LHCN-M2 (cell line): ENCODE measurements at places on chromosomes 3 and 15. TPM values are rescaled to one million over a fixed set of nuclear protein-coding genes. Genes with fewer than 3 reads are reported as not detected.
A peak's percentile ranks its signal among the peaks of the same experiment; 100 is the strongest.

DNA sequence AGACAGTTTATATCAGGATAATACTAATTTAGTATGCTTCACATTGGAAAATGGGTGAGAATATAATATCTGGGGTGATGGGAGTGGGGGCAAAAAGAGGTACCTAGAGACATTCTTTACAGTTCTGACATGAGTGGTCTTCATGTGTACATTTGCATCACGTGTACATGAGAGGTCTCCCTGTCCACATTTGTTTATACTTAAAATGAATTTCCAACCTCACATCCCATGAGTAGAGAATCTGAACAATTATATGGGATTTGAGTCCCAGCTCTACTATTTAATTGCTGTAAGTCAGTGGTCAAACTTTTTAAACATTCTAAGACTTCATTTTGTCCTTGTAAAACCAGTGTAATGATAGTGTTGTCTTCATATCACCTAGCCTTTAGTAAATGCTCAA, 408.4 kb downstream of the NAALADL2 start:
- DNase-seq = peak; percentile 35

DNA sequence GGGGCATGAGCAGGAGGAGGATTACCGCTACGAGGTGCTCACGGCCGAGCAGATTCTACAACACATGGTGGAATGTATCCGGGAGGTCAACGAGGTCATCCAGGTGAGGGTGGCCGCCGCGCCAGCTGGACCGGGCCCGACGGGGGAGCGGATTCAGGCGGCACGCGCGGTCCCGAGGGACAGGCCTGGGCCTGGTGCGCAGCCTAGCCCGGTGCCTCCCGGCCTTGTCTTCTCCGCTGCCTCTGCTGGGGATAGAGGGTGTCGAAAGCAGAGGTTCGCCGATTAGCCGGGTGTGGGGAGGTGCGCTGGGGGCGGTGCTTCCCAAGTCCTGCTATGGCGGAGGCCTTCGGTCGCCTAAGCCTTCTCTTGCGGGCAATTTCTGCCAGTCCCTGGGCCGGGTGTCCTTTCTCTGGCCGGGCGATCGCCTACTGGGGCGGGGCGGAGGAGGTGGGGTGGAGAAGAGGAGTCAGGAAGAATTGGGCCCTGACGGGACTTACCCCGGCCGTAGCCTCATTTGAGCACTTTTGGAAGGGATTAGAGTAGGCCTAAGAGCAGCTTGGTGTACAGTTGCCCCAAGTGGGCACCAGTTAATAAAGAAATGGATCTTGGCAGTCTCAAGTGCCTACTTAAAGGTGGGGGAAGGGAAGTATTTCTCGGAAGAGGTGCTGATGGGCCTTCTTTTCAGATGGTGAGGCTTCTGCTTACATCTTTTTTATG, 940 bp downstream of the ARIH1 start:
- peak; percentile 77 for DNase-seq

DNA sequence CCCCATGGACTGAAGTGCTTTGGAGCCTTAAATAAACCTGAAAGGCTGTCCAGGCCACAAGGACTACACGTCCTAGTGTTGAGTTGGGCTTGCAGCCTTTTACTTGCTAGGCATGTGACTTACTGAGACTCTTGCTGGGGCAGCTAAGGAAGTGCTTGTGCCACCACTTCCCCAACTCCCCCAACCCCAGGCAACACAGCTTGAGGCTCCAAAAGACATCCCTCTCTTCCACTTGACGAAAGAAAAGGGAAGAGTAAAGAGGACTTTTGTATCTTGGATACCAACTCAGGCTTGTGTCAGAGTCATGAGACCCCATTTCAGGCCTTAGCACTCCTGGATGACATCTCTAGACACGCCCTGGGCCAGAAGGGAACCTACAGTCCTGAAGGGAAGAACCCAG, 109.8 kb downstream of the XRN1 start:
- DNase-seq = no peak

DNA sequence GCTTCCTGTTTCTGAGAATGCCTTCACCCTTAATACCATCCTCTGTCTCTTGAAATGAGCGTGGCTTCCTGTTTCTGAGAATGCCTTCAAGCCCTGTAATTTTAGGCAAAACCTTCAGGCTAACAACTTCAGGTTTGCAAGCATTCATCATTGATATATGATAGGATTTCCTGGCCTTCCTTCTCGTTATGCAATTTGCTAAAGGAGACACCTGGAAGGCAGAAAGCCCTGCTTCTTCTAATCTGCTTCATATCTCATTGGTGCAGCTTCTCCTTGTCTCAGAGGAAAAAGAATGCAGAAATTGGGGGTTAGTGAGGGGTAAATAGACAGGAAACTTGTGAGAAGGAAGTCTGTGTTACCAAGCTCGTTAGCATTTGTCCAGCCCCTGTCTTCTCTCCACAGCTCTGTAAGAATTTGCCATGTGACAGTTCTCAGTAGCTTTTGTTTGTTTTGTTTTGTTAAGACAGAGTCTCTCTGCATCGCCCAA, 7.3 kb downstream of the ARL6IP5 start:
- no peak for DNase-seq

Gene TMEM207
- total RNA-seq = not detected in 2 replicates

DNA sequence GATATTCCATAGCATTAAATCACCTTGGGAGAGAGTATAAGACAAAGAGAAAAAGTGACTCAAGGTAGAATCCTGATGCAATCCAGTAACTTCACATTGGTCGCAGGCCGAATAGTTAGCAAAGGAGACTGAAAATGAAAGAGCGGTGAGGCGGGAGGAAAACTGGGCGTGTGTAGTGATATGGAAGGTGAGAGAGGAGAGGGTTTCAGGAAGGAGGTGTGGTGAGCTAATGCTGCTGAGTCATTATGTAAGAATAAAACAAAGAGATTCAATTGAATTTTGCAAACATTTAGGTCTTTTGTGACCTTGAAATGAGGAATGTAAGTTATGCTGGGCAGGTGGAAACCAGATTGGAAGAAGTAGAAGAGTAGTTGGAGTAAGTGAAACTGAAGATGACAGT, 235.3 kb downstream of the C3orf38 start:
- DNase-seq = no peak

GRCh38 chr3:106299300-106300098, 430.7 kb upstream of the CBLB start:
- DNase-seq = peak; percentile 92

DNA sequence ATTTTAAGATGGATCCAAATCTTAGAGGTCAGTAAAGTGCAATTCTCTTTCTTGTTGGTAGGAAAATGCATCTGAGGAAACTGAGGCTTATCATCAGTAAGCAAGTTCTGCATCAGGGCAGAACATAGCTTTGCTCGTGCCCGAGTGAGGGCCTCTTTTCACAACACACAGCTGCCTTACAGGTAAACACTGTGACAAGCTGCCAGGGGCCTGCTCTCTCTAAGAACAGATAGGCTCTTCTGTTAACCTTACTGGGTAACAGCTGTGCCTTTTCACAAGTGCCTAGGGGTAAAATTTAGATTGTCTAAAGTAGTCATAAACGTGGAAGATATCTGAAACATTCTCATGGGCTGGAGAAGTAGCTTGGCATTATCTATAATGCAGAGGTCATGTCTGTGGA, 118.1 kb downstream of the C3orf38 start:
- DNase-seq = no peak

Gene GAP43
- total RNA-seq = 0.23 and 0.45 TPM in 2 replicates

- peak; percentile 85 for DNase-seq
Observed at GRCh38 chr3:49689046-49689907, at the start of the genes MST1 and RNF123. TSS of gene MST1 (minus strand) at chr3:49689474. CDS start at chr3:49688691, 783 bp downstream. TSS of gene RNF123 (plus strand) at chr3:49689557. CDS start at chr3:49691166, 1,609 bp downstream.

- no peak for DNase-seq
Observed at GRCh38 chr3:80553211-80553610, 785.4 kb upstream of the ROBO1 start.

GRCh38 chr3:162211470-162211869, 714.9 kb downstream of the OTOL1 start:
- no peak for DNase-seq

Gene CFAP161
- 1.2 TPM in 1 of 2 replicates, not detected in the other for total RNA-seq

Gene HIGD2B
- not detected in 2 replicates for total RNA-seq

DNA sequence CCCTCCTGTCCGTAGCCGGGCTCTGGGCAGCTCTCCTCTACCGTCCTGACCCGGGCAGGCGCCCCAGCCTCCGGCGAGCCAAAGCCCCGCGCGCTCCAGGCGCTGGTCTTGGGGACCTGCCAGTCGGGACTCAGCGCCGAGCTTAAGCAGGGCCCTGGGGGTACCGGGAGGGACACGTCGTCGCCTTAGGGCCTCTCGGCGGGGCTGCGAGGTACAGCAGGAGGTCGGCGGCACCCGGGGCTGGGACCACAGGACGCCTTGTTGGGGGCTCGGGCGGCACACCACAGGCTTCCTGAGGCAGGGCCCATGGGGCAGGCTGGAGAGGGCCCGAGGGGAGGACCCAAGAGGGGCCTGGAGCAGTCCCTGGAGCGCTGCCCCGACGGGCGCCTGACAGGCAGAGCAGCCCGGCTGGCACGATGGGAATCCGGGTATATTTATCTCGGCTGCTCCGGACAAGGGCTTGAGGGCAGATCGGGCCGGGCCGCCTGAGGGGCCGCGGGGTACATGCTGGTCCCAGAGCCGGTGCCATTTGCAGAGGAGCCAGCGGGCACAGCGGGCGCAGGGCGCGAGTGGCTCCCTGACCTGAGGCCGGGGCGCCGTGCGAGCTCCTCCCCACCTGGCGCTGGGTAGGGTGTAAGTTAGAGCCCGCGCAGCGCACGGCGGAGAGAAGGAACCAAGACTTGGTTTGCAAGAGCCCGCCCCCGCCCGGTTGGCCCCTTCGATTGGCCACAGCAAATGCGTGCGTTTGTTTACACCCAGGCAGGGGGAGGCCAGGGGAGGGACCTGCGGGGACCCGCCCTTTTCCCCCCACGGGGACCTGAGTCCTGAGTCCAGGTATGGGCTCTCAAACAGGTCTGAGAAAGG, 574 bp downstream of the SLC38A3 start:
- DNase-seq = no peak
